ENCODE measurements at places on chromosomes 4 and X.

DNA sequence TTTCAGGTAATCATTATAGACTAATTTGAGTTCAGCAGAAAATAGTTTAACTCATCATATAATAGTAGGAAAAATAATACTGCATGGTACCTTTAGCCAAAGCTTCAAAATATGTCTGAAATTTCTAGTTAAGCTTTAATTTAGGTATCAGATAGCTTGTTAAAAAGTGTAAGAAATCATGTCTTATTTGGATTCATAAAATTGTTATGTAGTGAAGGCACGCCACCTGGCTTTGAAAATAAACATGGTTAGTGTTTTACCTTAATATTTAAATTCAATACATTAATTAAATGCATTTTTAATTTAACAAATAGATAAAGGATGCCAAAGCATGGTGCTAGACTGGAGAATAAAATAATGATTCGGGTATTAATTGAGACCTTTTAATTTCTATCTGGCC lies 211.4 kb downstream of the FSTL5 start:
- no peak for DNase-seq

GRCh38 chrX:56113785-56114436 lies 118.2 kb upstream of the KLF8 start:
- DNase-seq, result no peak

DNA sequence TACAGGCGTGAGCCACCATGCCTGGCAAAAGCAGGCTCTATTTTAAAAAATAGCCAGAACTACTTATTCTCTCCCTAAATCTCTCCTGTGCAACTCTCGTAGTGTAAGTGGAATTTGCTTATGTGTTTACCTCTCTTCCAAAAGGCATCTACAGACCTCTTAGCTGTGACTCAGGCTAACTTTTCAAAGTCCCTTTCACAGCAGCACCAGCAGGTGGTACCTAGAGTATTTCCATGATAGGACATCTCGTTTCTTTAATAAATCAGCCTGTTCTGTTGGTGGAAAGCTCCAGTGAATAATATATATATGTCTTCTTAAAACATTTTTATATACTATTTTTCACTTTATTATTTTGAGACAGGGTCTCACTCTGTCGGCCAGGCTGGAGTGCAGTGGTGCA lies 89.0 kb downstream of the NSUN7 start:
- no peak for DNase-seq

DNA sequence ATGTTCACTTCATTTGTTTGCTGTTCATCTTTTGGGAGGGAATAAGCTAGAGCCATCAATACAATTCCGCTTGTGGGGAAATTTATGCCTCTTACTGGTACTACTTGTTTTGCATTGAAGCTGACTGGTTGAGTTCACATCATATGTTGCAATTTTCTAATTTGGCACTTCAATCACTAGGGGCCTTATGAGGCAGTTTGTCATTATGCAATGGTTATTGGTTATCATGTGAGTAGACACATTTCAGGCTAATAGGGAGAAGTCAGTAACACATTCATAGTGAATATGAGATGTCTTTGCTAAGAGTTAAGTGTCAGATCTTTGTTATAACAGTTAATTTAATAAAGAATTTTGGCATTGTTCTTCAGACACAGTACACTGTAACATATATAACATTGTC lies 5.0 kb downstream of the RPL36A start:
- no peak for DNase-seq

GRCh38 chr4:162151386-162151785 lies 12.4 kb downstream of the FSTL5 start:
- DNase-seq, result no peak

DNA sequence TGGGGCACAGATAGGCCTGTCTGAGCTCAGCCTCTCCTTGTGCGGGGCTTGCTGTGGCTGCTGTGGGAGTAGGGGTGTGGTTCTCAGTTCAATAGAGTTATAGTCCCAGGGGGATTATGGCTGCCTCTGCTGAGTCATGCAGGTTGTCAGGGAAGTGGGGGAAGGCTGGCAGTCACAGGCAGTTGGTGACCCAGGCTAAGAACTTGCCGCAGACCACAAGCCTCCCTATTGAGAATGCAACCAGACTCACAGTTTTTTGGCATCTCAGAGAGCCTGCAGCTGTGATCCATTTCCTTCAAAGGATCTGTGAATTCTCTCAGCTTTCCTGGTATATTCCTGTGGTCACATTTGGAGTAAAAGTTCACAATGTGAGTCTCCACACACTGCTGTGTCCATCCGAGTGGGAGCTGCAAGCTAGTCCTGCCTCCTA lies 364.9 kb downstream of the ZNF674 start:
- no peak for DNase-seq
